A549 treated with RU486 at 1 μM for 4 hours (cell line): ENCODE measurements at places on chromosomes 13 and 19. TPM values are rescaled to one million over a fixed set of nuclear protein-coding genes. Genes with fewer than 3 reads are reported as not detected.

The SMIM7 gene
- 65.6 to 80.5 TPM (median 72.9 TPM) in 5 replicates for total RNA-seq

The CCDC194 gene
- total RNA-seq, result not detected in 5 replicates

The PSG3 gene
- total RNA-seq, result 0.16 to 0.18 TPM in 2 of 5 replicates, not detected in the others

The SERTM1 gene
- total RNA-seq, result not detected in 5 replicates

The B3GNT3 gene
- total RNA-seq, result 4.0 to 5.3 TPM (median 4.9 TPM) in 5 replicates

The COX7A1 gene
- total RNA-seq, result not detected in 5 replicates

The IL11 gene
- total RNA-seq, result 37.5 to 64.5 TPM (median 50.0 TPM) in 5 replicates

The ZNF333 gene
- 1.9 to 4.0 TPM (median 3.0 TPM) in 5 replicates for total RNA-seq

The COL5A3 gene
- total RNA-seq, result 3.5 to 5.4 TPM (median 3.6 TPM) in 5 replicates

The CYP2B6 gene
- total RNA-seq, result 0.11 TPM in 1 of 5 replicates, not detected in the others

The IL4I1 gene
- 0.59 to 1.8 TPM (median 0.79 TPM) in 5 replicates for total RNA-seq

The KLHL1 gene
- total RNA-seq, result not detected in 5 replicates

The ZMYM2 gene
- total RNA-seq, result 8.3 to 20.3 TPM (median 17.3 TPM) in 5 replicates

The TEX101 gene
- not detected in 5 replicates for total RNA-seq

The SHANK1 gene
- total RNA-seq, result 0.02 to 0.53 TPM (median 0.16 TPM) in 5 replicates

The IZUMO4 gene
- 0.17 to 0.66 TPM (median 0.41 TPM) in 5 replicates for total RNA-seq

The CEACAM5 gene
- 1.9 to 2.5 TPM (median 2.2 TPM) in 5 replicates for total RNA-seq

The RGS9BP gene
- total RNA-seq, result 0.37 to 0.54 TPM (median 0.47 TPM) in 5 replicates

The FPR1 gene
- total RNA-seq, result 0.07 to 0.14 TPM (median 0.10 TPM) in 4 of 5 replicates, not detected in the other

The LMTK3 gene
- total RNA-seq, result 2.1 to 4.7 TPM (median 4.2 TPM) in 5 replicates

The SPACA4 gene
- not detected in 5 replicates for total RNA-seq

The IGFL1 gene
- total RNA-seq, result 2.2 to 3.1 TPM (median 2.6 TPM) in 5 replicates

The MAP4K1 gene
- 0.27 to 1.4 TPM (median 0.70 TPM) in 5 replicates for total RNA-seq

The ISOC2 gene
- 54.3 to 66.1 TPM (median 59.7 TPM) in 5 replicates for total RNA-seq

The NTF4 gene
- 0.17 to 0.65 TPM (median 0.29 TPM) in 5 replicates for total RNA-seq

The ZNF439 gene
- not detected in 5 replicates for total RNA-seq

The CDC42EP5 gene
- total RNA-seq, result 0.51 TPM in 1 of 5 replicates, not detected in the others

The MAMSTR gene
- total RNA-seq, result 0.26 to 0.72 TPM (median 0.41 TPM) in 5 replicates

The RNF113B gene
- not detected in 5 replicates for total RNA-seq

The ZFP36 gene
- total RNA-seq, result 57.1 to 99.4 TPM (median 73.3 TPM) in 5 replicates

The SNRPD2 gene
- 773 to 1,010 TPM (median 799 TPM) in 5 replicates for total RNA-seq

The ZNF415 gene
- not detected in 5 replicates for total RNA-seq

The TLE2 gene
- total RNA-seq, result 1.7 to 3.1 TPM (median 3.0 TPM) in 5 replicates

The CLASRP gene
- 45.2 to 77.0 TPM (median 76.3 TPM) in 5 replicates for total RNA-seq

The DNAAF3 gene
- 5.2 to 8.6 TPM (median 7.0 TPM) in 5 replicates for total RNA-seq

The ETV2 gene
- 1.4 to 2.8 TPM (median 2.2 TPM) in 5 replicates for total RNA-seq

The FRY gene
- total RNA-seq, result 0.09 to 0.16 TPM (median 0.14 TPM) in 3 of 5 replicates, not detected in the others

The TUBA3C gene
- not detected in 5 replicates for total RNA-seq

The RSPH6A gene
- total RNA-seq, result 0.03 TPM in 1 of 5 replicates, not detected in the others

The ZNF426 gene
- 0.85 to 1.7 TPM (median 1.1 TPM) in 5 replicates for total RNA-seq

The ARHGAP45 gene
- 0.93 to 2.5 TPM (median 2.2 TPM) in 5 replicates for total RNA-seq

The ZFP28 gene
- total RNA-seq, result 2.6 to 3.7 TPM (median 3.3 TPM) in 5 replicates

The ZNF93 gene
- not detected in 5 replicates for total RNA-seq

The DMKN gene
- 29.0 to 46.4 TPM (median 36.8 TPM) in 5 replicates for total RNA-seq

The PLVAP gene
- not detected in 5 replicates for total RNA-seq

The CEACAM19 gene
- total RNA-seq, result 7.5 to 10.1 TPM (median 9.3 TPM) in 5 replicates

The TSHZ3 gene
- total RNA-seq, result 2.0 to 3.3 TPM (median 3.0 TPM) in 5 replicates

The SBSN gene
- 2.0 to 3.9 TPM (median 2.9 TPM) in 5 replicates for total RNA-seq

The KLK12 gene
- total RNA-seq, result not detected in 5 replicates

The ADGRE3 gene
- not detected in 5 replicates for total RNA-seq

The CYP4F22 gene
- 0.08 to 0.22 TPM (median 0.12 TPM) in 4 of 5 replicates, not detected in the other for total RNA-seq

The DMAC2 gene
- 103 to 125 TPM (median 108 TPM) in 5 replicates for total RNA-seq

The CRX gene
- total RNA-seq, result not detected in 5 replicates

The WDR88 gene
- total RNA-seq, result 0.16 TPM in 1 of 5 replicates, not detected in the others

The URAD gene
- not detected in 5 replicates for total RNA-seq

The ONECUT3 gene
- total RNA-seq, result not detected in 5 replicates

The INSR gene
- total RNA-seq, result 1.4 to 2.6 TPM (median 2.3 TPM) in 5 replicates

The TSC22D1 gene
- total RNA-seq, result 69.1 to 99.3 TPM (median 98.1 TPM) in 5 replicates
